Hippocampal formation (tissue), 2 donors: ENCODE measurements at places on chromosomes 12 and 14.

GRCh38 chr12:119036878-119037825 is 55.8 kb downstream of the SRRM4 start:
- no peak for DNase-seq

GRCh38 chr14:89911010-89911919 is 43.3 kb downstream of the EFCAB11 start:
- DNase-seq, result peak; percentile 40

DNA sequence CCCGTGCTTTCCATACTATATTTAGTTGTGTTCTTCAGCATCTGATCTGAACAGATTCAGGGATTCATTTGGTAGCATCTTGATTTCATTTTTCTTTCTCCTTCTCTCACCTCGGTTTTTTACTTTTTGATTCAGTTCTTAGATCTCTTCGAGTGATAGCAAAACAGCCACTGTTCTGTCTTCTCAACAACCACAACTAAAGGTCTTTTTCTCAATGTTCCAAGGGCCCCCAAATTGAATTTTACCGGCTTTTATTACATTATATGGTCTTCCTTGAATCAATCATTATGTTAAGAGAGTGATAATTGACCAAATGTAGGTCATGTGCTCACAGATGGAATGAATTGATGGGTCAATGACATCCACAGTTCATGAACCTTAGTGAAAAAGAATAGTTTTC is 164.5 kb upstream of the LMNTD1 start:
- DNase-seq, result no peak

DNA sequence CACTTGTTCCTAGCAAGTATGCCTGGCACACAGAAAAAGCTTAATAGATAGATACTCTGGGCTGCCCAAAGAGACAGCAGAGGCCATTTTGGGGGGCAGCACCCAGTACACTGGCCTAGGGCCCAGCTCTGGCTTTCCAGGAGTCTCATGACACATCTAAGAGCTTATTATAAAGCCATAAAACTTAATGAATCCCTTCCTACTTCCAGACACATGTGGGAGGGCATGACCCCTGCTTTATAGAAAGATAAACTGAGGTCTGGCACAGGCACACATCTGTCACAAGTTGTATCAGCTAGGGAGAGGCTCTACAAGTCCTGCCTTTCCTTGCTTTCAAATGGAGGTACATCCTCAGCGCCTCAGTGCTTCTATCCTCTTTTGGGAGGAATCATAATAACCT is 27.1 kb downstream of the FMNL3 start:
- no peak for DNase-seq

GRCh38 chr12:104510145-104510872 is 53.6 kb downstream of the CHST11 start:
- no peak for DNase-seq

DNA sequence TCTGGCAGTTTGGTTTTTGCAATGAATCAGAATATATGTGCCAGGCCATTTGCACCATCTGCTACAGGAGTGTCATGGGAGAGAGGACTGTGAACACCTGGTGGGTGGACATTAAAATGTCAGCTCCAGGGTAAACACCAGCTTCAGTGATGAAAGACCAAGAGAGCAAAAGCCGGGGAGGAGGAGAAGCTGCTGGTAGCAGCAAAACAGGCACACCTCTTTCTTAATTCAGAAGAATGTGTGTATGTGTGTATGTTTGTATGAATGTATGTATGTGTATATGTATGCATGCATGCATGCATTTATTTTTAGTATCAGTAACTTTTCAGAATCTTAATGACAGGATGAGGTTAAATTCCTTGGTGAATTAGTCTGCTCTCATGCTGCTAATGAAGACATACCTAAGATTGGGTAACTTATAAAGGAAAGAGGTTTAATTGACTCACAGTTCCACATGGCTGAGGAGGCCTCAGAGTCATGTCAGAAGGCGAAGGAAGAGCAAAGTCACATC is 357.4 kb upstream of the PRICKLE1 start:
- no peak for DNase-seq

- no peak for DNase-seq
Observed at GRCh38 chr12:66243911-66244310, 54.9 kb downstream of the IRAK3 start.

- no peak for DNase-seq
Observed at GRCh38 chr14:91273885-91274273, 29.4 kb upstream of the GPR68 start.

DNA sequence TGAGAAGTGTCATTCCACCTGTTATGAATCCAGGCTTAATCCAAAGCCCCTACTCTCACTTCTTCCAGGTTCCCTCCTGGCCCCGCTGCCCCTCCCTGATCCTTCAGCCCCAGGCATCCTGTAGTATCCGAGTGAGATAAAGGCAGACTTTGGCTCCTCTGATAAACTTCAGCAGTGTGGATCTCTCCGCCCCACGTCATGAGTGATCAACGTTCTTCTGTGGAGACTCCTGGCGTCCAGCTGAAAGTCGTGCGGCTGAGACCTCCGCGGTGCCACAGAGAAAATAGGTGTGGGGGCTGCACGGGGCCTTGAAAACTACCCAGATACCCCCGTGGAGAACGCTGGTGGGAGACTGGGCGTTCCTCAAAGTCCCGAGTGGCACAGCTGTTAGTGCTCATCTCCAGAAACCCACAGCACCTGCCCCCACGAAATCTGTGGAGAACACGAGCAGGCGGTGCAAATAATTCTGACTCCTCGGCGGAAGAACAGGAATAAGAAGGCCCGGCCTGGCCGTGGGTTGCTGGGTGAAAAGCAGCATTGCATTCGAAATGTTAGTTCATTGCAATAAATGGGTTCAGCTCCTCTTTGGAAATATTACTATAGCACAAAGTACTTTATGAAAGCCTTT is 180.0 kb upstream of the RGS6 start:
- no peak for DNase-seq

GRCh38 chr12:54549774-54550451 is 512 bp downstream of the PDE1B start:
- DNase-seq, result no peak

- no peak for DNase-seq
Observed at GRCh38 chr14:76976240-76977005, 52.1 kb downstream of the IRF2BPL start.

DNA sequence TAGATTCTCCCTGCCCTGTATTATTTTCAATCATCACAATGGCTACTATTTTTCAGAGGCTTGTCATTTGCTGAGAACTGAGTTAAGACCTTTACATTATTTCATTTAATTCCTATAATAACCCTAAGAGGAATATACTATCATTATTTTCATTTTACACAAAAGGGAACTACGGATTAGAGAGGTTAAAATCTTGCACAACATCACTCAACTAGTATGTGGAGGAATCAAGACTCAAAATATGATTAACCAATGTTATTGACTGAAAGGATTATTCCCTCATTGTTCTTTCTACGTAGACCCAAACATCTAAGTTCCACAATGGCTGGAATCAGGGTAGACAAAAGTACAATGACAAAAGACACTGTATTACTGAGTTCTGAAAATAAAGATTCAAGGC is 45.0 kb downstream of the GPR65 start:
- DNase-seq, result no peak

DNA sequence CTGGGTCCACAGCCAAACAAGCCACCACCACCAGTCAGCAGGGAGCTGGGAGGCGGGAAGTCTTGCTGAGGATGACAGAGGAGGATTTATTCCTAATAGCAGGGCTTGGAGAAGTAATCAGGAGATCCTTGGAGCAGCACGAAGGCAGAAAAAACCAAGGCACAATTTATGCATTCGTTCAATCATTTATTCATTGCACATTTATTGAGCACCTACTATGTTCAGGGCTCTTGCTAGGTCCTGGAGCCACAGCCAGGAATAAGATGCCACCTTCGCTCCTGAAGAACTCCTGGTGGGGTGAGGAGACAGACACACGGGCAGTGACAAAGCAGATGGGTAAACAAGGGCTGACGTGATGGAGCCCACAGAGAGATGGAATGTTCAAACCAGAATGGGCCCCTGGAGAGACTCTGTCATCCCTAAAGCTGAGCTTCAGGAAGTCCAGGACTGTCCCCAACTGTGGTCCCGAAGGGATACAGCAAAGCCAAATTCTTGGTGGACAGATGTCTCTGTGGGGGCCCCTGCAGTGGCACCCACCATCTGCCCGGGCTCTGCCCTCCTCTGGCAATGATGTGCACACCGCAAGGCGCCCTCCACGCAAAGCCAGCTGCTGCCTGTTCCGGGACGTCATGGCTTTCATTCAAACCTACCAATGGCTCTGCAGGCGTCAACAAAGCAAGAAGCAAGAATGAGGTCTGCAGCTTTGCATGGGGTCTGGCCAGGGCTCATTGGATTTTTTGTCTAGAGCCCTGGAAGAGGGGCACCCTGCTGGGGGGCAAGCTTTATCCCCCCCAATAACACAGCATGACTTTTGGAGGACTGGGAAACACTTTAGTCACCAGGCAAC is 3.0 kb upstream of the TESC start:
- no peak for DNase-seq

DNA sequence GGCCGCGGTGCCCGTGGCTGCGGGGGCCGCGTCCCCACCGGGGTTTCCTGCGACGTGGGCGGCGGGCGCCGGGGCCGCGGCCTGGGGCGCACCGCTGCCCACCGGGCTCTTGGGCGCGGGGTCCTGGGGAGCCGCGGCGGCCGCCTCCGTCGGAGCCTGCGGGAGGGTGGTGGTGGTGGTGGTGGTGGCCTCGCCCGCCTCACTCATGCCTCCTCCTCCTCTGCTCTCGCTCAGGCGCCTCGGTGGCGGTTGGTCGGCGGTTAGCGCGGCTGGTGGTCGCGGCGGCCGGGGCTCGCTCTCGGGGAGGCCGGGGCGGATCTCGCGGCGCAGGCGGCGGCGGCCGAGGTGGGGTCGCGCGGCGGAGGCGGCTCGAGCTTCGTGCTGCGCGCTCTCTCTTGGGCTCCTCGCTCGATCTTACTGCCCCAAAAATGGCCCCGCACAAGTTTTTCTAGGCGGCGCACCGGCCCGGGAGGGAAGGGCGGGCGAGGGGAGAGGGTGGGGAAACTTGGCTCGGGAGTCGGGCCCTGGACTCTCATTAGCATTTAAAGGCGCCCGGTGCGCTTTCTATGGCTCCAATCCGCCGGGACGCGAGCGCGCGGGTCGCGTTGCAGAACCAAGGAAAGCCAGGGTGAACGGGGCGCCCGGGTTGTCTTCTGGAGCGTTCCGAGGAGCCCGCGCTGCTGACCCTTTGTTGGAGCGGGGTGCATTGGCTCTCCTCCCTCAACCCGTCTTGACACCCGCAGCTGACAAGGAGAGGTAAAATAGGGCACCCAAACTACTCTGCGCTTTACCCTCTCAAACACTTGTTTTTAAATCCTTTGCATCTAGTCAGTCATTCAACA is at the start of gene YBX3:
TSS of gene YBX3 (minus strand) at position 419 of the 842 bp plus-strand sequence. CDS start at position 207, 212 bp downstream.
- peak; percentile 22 for DNase-seq

DNA sequence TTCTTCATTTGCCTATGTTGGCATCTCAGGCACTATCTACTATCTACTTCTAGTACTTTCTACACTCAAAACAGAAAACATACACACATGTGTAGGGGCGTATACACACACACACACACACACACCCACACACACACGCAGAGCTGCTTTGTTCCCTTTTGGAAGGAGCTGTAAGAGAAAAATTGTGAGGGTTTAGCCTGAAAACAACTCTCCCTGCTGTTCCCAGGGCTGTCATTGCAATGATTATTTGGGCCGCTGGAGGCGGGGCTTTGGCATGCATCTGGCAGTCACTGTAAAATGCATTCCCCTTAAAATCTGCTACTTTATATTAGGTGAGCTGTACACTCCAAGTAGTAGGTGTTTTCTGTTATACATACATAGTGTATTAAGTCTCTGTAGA is 29.1 kb upstream of the SLC38A2 start:
- DNase-seq, result no peak

DNA sequence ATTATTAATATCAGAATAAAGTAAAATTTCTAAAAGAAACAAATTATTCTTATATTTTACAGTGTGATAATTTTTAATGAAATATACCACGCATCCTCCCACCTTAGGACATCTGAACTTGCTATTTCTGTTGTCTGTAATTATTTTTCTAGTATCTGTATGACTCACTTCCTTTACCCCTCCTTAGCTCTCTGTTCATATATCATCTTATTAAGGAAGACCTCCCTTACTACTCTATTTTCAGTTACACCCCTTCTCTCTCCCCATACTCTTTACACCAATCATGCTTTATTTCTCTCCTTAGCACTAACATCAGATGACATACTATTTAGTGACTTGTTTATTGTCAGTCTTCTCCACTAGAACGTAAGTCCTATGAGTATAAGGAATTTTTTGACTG is 34.2 kb upstream of the C12orf50 start:
- no peak for DNase-seq

GRCh38 chr12:1662761-1663439 is 28.0 kb upstream of the ADIPOR2 start:
- no peak for DNase-seq

DNA sequence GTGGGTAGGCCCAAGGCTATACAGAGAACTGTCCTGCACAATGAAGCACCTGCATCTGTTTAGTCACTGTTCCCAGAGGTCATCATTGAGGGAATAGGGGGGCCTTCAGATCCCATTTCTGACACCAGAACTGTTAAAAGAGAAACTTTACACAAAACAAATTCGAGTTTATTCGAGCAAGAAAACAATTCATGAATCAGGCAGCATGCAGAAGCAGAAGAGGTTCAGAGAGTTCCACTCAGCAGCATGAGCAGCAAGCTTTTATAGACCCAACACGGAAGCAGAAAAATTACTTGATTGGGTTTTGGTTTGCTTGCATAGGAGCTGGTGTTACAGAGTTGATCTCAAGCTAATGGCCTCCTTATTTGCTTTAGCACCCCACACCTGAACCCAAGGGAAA is 1.7 kb upstream of the SFSWAP start:
- no peak for DNase-seq

- DNase-seq, result no peak
Observed at GRCh38 chr14:67487937-67488893, at the start of gene TMEM229B. TMEM229B (minus strand) TSS chr14:67488721; CDS start chr14:67473923, 14,798 bp downstream.
